ENCODE measurements at places on chromosomes 2 and 18.
A peak's percentile ranks its signal among the peaks of the same experiment; 100 is the strongest.

GRCh38 chr2:121567957-121568409 lies 37.3 kb downstream of the RNU4ATAC start:
- no peak for DNase-seq

GRCh38 chr2:208698114-208698513 lies 291.5 kb downstream of the PTH2R start:
- no peak for DNase-seq

DNA sequence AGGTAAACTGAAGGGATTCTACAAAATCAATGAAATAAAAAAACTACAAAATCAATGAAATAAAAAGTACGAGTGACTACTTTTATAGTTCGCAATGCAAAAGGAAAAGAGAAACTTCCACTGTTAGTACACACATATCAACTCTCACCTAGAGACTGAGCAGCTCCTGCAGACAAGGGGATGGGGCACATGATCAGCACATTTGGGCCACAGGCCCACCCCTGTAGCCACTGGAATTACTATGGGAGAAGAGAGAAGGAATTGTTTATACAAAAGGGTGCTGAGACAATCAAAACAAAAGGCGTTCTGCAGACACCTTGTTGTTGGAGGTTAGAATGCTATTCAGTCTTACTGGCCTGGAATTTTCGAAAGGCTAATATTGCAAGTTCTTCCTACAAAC lies 34.7 kb upstream of the CD226 start:
- no peak for DNase-seq

- no peak for DNase-seq
Measured at GRCh38 chr2:177164131-177164530, 48.5 kb upstream of the HNRNPA3 start.

GRCh38 chr2:98020992-98021713 lies 25.4 kb upstream of the TMEM131 start:
- DNase-seq, result no peak

GRCh38 chr18:4130734-4131719 lies 324.1 kb downstream of the DLGAP1 start:
- DNase-seq, result no peak

GRCh38 chr18:62720766-62721613 lies 5.6 kb downstream of the PHLPP1 start:
- peak; percentile 23 for DNase-seq

GRCh38 chr18:13831864-13832508 lies 8.0 kb downstream of the MC5R start:
- DNase-seq, result no peak

- DNase-seq, result peak; percentile 72
Measured at GRCh38 chr2:127640082-127641072, 5.6 kb upstream of the GPR17 start.

GRCh38 chr18:10391506-10391905 lies 62.9 kb upstream of the APCDD1 start:
- no peak for DNase-seq

DNA sequence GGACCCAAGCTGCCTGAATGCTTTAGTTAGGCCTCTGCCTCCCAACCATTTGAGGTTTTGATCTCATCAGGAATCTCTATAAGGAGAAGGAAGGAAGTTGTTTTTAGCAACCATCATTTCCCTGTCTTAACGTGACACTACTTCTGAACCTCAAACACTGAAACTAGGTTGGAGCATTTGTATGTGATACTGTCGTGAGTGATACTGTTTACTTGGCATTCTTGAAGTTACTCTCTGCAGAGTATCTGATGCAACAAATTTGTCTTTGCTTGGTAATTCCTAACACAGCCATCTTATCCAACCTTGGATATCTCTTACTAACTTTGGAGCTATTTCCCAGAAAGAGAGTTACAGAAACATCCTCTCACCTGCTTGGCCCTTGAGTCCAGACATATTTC lies 22.1 kb downstream of the TTLL4 start:
- DNase-seq, result no peak

- DNase-seq, result peak; percentile 25
Measured at GRCh38 chr2:65666156-65666725, 233.8 kb upstream of the SPRED2 start.

DNA sequence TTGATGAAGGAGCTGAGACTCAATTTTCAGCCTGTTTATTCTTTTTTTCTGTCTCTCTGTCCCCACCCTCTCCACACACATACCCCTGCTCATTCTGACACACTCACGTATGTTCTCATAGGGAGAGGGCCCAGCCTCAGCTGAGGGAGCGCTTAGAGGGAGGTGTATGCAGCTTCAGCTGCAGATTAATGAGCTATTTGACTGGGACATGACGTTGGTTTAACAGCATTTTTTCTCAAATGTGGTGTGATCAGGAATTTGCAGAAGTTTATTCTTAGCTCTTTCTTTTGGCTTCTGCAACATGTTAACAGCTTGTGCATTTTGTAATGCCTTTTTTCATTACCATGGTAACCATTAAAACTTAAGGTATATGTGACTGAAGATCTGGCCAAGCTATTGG lies 1547.1 kb upstream of the PIK3C3 start:
- DNase-seq, result no peak

GRCh38 chr2:196315388-196316049 lies 144.1 kb upstream of the STK17B start:
- DNase-seq, result no peak

DNA sequence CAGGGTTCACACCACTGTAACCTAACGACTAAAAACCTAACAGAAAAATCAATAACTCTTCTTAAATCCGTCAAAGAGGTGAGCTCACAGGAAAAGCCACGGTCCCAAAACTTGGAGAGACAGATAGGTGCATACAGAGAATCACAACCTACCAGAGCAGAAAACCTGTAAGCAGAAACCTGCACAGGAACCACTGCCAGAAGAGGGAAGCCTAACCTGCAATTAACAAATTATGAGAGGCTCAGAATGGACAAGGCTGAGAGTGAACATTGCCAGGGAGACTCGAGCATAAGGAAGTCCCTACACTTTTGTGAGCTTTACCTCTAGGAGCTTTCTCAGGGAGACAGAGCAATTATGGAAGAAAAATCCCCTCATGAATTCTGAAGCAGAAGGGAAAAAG lies 156.2 kb upstream of the NETO1 start:
- no peak for DNase-seq

- DNase-seq, result no peak
Measured at GRCh38 chr18:9688036-9688741, 19.9 kb upstream of the RAB31 start.

DNA sequence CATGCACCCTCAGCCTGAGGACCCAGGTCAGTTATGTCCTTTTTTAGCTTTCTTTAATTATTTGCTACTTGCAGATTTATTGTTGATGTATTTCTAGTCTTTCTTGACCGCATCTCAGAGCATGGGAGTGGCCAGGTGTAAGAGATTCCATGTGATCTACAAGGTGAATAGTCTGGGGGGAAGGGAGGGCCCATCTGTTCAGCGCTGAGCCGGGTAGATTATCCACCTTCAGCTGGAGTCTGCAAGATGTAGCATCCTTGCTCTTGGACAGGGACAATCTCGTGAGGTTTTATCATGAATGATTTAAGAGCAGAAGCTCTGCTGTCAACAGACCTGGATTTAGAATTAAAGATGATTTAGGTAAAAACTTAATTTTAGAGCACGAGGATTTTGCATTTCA lies 12.0 kb upstream of the DGKD start:
- DNase-seq, result no peak

DNA sequence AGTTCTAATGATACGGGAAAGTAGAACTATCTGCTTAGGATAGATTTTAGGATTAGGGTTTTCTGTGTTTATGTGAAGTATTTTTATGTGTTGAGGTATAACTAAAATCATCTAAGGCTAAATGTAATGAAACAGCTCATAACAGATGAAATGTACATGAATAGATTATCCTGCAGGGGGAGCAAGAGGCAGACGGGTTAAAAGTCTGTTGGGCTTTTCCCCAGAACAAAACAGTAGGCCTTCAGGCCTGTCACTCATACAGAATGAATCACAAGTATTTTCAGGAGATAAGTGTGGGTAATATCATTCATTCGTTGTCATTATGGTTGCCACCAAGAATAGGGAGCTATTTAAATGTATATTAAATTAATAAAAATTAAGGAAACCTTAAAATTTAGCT lies 107.9 kb upstream of the IL1R2 start:
- peak; percentile 67 for DNase-seq

DNA sequence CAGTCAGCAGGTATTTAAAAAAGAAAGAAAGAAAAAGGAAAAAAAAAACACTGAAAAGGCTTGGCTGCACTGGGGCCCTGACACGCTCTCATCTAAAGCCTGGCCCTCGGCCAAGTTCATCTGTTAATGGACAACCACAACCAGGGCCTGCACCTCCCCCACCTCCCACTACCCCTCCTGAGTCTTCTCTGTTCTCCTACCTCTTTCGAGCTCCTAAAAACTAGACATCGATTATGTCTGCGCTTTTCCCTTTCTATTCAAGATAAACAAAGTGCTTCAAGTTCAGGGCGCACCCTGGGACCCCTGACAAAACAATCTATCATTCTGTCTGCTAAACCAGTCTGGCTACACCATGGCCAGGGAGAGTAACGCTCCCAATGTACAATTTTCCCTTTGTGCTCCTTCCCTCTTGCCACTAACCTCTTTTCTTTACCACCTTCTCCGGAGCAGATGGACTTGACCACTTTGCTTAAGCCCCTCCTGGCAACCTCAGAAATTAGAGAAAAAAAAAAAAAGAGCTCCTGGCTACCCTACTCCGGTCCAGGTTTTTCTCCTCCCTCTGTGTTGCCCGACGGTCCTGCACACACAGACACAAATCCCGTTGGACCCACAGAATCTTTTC lies 22.7 kb downstream of the BCL11A start:
- DNase-seq, result no peak

DNA sequence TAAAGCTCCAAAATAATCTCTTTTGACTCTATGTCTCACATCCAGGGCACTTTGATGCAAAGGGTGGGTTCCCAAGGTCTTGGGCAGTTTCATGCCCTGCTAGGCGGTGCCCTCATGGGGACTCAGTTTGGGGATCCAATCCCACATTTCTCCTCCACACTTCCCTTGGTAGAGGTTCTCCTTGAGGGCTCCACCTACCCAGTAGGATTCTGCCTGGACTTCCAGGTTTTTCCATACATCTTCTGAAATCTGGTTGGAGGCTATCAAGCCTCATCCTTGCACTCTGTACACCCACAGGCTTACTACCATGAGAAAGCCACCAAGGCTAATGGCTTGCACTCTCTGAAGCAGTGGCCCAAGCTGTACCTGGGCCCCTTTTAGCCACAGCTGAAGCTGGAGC lies 49.8 kb upstream of the ERMN start:
- no peak for DNase-seq

- DNase-seq, result no peak
Measured at GRCh38 chr2:11457935-11458334, 8.0 kb downstream of the E2F6 start.

DNA sequence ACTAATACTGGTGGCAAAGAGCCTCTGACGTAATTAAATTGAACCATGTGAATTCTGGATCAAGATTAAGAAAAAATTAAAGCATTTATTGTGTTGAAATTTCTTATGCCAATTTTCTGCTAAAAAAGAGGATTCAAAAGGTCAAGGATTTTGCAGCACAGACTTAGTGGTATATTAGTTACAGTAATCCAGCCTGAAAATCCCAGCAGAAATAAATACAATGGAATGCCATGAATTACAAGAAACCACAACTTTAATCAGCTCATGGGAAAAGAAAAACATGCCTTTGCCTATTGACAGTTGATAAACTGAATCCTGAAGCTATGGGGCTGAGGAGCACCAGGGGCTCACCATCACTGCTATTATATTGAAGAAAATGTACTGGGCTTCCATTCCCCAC lies 114.8 kb upstream of the SATB2 start:
- DNase-seq, result no peak

DNA sequence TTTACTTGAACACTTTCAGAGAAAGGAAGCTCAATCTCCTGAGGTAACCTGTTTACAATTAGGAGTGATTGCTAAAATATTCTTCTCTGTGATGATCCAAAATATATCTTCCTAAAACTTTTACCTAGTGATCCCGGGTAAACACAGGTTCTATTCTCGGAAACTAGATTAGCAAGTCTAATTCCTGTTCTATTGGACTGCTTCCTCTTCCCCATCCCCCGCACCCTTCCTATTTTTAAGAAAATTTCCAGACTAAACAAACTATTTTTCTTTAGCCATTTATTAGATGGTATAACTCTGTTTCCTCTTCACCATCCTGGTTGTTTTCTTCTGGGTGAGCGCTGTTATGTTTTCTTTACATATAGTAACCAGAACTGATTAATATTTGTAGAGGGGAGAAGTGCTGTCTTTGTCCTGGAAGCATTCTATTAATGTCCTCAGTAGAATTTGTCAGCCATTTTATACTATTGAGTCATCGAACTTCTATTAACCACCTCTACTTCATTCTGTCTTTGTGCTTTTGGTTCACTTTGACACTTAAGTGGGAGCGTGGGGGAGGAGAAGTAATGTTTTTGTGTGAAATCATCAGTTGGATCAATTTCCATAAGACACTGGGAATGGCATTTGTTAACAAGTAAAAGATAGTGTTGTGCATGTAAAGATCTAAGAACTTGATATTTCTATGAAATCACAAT lies 31.8 kb downstream of the CREB1 start:
- DNase-seq, result no peak

GRCh38 chr2:218368621-218369153 lies 12.0 kb downstream of the CATIP start:
- DNase-seq, result no peak

- DNase-seq, result peak; percentile 18
Measured at GRCh38 chr18:3466872-3467271, 16.9 kb downstream of the TGIF1 start.

DNA sequence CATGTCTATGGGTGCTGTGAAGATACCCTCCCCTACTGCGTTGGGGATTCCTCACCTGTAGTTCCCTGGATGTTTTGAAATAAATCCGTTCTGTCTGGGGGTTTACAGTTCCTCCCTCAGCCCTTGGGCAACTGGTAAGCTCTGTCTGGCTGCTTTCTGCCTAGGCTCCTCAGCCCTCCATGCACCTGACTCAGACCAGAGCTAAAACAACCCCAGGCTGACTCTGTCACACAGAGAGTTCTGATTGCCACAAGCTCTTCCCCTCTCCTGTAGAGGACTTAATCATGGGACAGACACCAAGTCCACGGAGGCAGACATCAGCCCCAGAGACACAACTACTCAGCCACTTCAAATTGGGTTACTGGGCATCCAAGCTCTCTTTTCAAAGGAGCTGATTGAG lies 6.3 kb downstream of the VIT start:
- DNase-seq, result no peak

DNA sequence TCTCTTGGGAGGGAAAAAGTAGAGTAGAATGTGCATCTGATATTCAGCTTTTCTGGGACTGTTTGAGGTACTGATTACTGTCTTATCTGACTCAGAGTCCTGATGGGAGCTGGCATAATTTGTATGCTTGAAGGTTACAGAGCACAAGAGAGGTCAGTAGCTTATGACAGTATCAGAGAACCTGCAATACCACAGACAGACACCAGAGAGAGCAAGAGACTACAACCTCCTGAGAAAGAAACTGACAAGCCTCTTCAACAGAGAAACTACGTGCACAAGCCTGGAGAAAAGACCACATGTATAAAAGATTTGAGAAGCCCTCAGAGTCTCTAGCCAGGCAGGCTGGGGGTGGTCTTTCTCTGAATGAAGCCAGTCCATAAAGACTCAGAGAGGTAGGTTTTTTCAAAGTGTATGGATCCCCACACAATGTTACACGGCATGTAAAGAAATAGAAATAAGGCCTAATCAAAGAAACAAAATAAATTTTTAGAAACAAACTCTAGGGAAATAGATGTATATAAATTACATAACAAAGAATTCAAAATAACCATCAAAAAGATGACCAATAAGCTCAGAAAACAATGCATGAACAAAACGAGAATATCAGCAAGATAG lies 568.3 kb downstream of the LRRTM4 start:
- DNase-seq, result no peak

- no peak for DNase-seq
Measured at GRCh38 chr18:49431165-49431962, 29.1 kb downstream of the DYM start.
